Prostate gland (tissue), 2 donors: ENCODE measurements at places on chromosomes 11 and 22.

DNA sequence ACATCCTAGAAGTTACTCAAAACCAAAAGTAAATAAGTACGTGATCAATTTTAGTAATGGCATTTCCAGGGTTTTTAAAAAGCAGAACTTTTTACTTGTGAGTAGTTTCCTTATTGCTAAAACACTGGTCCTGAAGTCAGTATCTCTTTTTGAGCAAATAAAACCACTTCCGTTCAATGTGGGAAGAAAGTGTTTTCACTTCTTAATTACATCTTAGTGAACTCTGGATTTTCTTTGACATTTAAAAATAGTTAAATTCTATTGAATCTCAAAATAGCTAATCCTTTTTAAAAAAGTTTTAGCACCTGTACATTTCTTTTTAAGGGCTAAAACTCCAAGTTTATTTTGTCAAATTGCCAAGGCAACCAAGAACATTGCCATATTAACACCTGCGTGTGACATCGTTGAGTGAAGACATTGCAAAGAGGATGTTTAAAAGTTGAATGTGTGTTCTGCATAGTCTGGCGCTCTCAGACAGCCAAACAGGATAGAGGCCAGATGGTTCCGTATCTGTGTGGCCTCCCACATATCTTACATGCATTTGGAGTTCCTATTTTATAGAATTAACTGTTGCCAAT lies 17.2 kb upstream of the OR5B21 start:
- DNase-seq = no peak

DNA sequence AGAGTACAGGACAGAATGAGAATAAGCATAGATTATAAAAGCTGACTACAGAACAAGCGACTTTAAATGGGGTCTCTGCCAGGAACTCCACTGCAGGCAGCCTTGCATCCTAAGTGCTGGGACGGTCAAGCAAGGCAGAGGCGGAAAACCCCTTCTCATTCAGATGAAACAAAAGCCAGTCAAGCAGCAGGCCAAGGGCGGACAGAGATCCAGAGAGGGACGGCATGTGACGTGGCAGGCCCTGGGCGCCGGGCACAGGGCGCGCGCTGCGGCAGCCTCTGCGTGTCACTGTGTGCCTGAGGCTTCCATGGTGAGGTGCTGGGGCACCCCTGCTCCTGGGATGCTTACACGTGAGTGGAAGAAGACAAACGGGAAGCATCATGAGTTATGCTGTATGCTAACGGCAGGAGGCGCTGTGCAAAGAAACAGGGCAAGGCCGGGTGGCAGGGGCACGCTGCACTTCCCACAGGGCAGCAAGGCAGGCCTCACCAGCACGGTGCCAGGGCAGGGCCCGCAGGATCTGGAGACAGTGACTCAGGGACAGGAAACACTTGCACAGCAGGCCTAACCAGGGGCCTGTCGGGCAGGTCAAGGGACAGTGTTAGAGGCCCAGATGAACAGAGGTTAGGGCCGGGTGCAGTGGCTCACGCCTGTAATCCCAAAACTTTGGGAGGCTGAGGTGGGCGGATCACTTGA lies 6.2 kb downstream of the TOLLIP start:
- no peak for DNase-seq

DNA sequence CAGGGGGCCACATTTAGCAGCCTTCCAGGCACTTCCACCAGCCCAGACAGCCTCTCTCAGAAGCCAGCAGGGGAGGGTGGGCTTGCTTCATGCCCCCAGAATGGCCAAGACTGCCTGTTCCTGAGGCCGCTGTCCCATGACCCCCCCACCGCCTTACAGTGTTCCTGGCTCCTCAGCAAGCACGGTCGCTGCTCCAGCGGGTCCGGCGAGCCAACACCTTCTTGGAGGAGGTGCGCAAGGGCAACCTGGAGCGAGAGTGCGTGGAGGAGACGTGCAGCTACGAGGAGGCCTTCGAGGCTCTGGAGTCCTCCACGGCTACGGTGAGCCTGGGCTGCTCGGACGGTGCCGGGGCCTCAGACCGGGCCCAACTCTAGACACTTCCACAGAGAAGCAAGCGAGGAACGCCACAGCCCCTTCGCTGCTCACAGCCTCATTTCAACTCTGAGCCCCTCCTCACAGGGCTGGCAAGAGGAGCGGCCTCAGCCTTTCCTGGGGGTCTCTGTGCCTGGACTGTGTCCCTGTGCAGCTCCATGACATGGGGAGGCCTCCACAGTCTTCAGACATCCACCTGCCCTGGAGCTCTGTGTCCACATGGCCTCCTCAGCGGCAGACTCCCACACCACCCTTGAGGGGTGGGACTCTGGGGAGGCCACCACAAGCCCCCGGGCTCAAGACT lies 668 bp downstream of the F2 start:
- DNase-seq = no peak

DNA sequence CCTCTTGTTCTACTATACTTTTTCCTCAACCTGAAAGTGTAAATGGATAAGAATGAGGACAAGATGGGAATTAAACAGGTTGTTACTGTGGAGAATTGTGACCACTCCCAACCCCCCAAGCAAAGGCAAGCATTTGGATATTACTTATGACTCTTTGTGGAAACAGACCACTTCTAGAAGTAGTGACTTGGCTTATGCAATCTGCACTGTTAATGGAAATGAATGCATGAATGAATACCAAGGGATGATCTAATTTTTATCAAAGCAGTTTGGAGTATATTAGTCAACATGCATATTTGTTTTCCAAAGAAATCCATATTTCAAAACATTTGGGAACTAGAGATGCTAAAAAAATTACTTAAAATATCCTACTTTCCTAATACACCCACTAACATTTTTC lies 35.3 kb downstream of the AMOTL1 start:
- DNase-seq = no peak

DNA sequence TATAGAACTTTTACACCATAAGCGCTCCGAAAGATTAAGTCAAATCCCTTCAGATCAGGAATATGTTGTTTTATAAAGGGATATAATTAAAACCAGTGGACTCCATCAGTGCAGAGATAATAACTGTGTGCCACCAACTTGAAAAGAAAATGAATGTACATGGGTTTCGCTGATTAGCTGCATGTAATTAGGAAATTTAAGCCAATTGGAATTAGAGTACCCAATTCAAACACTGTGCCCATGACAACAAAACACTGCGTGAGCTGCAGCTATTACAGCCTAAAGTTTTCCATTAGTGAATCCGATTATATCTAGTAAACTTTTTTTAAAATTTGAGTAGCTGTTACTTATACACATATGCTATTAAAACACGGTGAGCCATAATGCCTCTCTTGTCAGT lies 392.3 kb upstream of the ARHGAP42 start:
- no peak for DNase-seq

- DNase-seq = no peak
Observed at GRCh38 chr11:33869481-33870422, 22.1 kb downstream of the LMO2 start.

DNA sequence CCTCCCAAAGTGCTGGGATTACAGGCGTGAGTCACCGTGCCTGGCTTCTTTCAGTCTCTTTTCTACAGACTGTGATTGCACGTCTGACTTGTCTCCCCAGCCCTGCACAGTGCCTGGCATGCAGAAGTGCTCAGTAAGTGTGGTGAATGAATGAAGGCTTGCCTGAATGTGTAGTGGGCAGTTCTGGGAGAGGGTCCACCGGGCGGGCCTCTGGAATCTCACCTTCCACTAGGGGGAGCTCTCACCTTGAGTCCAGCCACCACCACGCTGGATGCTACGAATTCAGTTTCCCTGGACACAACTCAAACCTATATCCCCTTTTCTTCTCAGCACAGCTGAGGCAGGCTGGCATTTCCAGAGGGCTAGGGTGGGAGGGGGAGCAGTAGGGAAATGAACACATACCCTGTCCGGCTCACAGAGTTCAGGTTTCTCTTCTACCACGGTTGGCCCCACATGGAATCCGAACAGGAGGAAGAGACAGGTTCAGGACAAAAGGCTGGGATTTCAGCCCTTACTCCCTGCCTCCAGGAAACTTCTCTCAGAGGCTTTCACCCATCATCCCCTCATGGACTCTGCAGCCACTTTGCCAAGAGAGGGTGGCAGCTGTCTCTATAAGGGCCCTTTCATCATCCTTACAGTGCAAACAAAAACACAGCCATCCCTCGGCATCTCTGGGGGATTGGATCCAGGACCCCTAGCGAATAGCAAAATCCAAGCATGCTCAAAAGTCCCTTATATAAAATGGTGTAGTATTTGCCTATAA lies 86.8 kb downstream of the NECTIN1 start:
- no peak for DNase-seq

- no peak for DNase-seq
Observed at GRCh38 chr11:125955856-125956255, 10.0 kb downstream of the VSIG10L2 start.

GRCh38 chr11:40388097-40388818 lies 1071.2 kb downstream of the LRRC4C start:
- DNase-seq = no peak

DNA sequence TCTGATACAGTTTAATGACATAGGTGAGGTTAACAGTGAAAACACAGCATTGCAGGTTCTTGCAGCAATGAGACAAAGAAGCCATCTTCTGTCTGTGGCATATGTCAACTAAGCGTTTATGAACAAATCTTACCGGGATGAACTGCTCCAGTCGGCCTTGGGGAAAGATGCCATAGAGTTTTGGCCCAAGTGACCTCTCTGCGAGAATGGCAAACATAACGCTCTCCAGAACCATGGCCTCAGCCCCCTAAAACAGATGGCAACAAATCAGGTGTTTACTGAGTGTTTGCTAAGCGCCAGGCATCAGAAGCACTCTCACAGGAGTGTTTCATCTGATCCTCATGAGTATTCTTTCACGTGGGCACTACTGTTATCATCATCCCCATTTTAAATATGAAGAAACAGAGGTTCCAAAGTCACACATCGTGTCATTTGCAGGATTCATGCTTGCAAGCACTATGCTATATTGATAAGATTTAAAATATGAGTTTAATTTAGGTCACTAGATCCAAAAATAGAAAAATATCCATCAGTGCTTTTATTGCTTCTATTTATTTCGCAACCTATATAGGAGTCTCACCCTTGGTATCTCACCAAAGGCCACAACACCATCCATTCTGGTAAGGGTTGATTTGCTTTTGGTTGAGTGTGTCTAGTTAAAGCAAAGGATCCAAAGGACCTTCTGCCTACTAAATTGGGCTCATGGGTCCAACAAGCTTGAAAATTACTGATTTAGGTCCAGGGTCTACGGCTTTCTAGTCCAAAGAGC lies 35.9 kb downstream of the TCIRG1 start:
- DNase-seq = no peak

DNA sequence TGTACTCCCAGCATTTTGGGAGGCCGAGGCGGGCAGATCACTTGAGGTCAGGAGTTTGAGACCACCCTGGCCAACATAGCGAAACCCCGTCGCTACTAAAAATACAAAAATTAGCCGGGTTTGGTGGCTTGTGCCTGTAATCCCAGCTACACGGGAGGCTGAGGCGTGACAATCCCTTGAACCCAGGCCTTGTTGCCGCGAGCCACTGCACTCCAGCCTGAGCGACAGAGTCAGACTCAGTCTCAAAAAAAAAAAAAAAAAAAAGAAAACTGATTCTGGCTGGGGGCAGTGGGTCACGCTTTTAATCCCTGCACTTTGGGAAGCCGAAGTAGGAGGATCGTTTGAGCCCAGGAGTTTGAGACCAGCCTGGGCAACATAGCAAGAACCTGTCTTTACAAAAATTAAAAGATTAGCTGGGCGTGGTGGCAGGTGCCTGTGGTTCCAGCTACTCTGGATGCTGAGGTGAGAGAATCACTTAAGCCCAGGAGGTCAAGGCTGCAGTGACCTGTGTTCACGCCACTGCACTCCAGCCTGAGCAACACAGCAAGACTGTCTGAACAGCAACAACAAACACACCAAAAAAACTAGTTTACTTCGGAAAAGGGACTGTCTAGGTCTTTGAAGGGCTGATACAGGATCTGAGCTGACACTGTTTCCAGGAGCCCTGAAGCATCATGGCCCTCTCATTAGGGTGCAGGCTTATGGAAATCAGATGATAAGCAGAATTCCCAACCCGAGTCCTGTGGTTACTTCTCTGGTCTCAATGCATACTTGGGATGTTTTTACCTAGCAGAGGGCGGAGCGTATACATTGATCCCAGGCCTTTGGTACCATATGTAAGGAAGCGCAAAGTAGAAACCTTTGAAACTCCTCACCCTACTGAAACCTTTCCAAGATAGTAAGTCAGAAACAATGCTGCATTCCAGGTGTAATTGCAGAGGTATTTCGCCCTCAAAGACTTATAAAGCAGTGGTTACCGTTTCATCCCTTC lies 1.8 kb upstream of the CHKB start:
- DNase-seq = no peak

DNA sequence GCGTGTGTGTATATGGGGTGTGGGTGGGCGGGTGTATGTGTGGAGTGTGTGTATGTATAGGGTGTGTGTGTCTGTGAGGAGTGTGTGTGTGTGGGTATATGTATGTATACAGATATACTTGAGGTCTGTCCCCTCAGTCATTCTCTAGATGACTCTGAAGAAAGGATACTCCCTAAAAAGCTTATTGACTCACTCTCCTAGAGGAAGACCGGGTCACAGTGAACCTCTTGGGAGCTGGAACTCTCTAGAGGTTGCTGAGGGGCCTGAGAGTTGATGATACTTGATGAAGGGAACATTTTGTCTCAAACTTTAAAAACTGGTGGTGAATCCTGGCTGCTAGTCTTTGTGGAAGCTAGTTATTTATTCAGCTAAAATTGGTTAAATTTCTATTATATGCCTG lies 15.1 kb downstream of the STX3 start:
- no peak for DNase-seq

DNA sequence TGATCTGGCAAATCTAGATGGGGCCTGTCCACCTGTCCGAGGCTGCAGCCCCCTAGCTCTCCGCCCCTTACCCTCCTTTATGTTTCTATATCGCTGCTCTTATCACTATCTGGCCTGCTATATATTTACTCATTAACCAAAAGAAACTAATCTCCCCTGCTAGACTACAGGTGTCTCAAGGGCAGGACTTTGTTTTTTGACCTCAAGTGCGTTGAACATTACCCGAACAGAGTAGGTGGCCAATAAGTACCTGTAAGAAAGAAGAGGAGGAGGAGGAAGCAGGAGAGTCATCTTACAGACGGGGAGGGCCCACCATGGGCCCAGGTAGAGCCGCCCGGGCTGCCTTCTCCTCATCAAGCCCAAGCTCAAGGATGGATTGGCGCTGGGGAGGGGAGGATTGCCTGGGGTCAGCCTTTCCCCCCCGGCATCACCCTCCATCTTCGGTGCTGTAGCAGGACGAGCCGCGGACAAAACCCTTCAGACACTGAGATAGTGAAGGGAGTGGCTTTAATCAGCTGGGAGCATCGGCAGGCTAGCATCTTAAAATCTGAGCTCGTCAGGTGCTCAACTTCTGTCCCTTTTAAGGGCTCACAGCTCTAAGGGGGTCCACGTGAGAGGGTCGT lies 1.2 kb upstream of the P2RY6 start:
- DNase-seq = no peak

GRCh38 chr22:46121079-46121478 lies 29.2 kb upstream of the PPARA start:
- DNase-seq = no peak
